NCI-H748 treated with DMSO at 0.1 percent for 48 hours (cell line): ENCODE measurements at places on chromosomes 12 and 14.

DNA sequence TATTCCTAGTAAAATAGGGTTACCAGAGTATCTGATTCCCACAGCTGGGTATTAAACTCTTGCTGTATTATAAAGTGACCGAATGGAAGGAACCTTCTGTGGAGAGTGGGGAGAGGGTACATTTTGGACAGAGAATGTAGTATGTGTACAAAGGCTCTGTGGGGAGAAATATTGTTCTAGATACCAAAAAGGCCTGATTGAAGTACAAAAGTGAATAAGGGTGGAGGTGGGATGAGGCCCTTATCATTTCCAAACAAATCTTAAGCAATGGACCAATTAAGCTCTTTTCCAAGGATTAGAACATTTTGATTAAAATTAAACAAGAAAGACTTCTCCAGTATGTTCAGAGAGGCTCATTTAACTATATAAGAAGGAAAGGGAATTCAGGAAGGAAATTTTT, 20.4 kb downstream of the EID3 start:
- no peak for DNase-seq

GRCh38 chr14:93033084-93033982, 82.4 kb downstream of the ITPK1 start:
- DNase-seq: no peak

GRCh38 chr14:77256694-77257093, 14.3 kb downstream of the NGB start:
- DNase-seq: no peak

DNA sequence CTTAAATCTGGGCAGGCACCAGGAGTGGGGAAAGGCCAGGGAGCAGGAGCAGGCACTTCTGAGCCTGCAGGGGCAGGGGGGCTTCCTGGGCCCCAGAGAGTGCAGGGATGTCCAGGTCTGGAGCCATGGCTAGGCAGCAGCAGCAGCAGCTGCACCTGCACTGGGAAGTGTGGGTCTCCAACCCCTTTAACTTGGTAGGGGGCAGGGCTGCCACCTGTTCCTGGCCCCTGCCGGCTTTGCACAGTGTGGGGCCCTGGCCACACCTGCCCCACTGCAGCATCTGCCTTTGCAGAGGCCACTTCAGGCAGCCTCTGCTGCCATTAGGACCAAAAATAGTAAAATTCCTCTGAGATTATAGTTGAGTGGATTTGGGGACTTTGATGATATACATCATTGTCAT, 138.5 kb downstream of the SLC16A7 start:
- DNase-seq: no peak

DNA sequence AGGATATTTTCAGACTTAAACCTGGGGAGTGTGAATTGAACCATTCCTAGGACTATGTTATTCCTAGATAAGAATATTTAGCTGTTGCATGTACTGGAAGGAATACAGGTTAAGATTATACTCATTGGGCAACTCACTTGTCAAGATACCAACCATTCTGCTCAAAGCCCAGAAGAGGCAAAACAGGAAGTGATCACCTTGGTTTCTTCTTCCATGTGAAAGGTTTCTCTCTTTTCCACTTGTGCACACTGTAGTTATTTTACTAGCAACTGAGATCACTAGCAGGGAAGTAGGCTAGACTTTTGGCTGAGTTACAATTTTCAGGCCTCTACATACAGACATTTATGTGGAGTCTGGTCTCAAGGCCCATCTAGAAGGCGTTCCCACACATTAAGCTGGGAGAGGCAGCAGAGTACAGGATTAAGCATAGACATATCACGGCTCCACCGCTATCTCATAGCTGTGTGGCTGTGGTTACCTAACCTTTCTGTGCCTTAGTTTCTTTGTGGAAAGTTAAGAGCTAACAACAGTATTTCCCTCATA, 83.9 kb upstream of the FERMT2 start:
- DNase-seq: no peak

DNA sequence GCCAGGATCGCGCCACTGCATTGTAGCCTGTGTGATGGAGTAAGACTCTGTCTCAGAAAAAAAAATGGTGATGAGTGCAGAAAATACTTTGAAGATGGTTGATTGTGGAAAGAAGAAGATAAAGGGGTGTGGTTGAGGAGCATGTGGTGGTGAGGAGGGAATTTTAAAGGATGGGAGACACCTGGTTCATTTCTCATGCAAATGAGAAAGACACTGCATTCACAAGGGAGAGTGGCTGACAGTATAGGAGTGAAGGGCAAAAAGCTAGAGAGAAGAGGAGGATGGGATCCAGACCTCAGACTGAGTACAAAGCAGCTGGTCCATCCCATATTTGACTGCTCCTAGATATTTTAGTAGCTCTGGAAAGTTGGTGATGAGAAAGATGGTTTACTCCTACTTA, 206.0 kb downstream of the SNAPC1 start:
- no peak for DNase-seq

- no peak for DNase-seq
These were observed 29.6 kb downstream of the IFT43 start for GRCh38 chr14:76015191-76015590.

DNA sequence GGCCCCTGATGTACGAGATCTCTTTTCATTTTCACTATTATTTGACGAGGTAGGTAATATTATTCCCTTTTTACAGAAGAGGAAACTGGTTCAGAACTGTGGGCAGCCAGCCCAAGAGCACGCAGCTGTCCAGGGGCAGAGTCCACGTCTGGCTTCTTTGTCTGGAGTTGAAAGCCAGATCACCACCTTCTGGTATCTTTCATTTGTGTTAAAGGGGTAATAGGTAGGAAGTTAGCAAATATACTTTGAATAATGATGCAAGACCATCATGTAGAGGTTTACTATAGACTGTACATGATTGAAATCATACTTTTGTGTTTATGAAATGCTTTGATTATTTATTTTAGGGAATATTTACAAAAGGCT, 144.1 kb upstream of the AMIGO2 start:
- DNase-seq: no peak

DNA sequence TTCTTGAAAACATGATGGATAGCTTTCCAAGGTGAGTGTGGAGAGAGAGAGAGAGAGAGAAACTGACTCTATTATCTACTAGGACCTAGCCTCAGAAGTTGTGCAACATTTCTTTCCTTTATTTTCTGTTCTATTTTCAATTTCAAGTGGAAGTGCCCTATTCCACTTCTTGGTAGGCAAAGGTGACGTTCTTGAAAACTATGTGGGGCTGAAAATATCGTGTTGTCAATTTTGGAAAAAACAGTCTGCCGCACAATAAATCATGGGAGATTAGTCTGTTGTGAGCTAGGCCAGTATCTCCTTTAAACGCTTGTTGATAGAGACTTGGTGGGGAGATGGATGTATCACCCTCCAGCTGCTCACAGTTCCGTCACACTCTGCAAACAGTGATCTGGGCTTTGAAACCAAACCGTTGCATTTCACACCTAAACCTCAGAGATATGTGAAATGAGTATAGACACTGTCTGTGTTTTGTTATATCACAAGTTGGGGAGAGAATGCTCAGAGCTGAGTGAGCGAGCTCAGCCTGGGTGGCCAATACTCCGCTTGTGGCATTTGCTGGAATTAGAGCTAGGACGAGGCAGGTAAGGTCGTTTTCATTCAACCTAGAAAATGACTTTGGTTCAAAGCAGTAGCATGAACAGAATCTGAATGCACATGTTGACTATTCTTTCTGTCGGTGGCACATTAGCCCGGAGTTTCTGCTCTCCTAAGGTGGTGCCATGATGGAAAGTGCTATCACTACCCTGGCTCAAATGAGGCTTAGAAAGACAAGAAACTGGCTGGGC, 75.1 kb upstream of the ST8SIA1 start:
- DNase-seq: no peak

DNA sequence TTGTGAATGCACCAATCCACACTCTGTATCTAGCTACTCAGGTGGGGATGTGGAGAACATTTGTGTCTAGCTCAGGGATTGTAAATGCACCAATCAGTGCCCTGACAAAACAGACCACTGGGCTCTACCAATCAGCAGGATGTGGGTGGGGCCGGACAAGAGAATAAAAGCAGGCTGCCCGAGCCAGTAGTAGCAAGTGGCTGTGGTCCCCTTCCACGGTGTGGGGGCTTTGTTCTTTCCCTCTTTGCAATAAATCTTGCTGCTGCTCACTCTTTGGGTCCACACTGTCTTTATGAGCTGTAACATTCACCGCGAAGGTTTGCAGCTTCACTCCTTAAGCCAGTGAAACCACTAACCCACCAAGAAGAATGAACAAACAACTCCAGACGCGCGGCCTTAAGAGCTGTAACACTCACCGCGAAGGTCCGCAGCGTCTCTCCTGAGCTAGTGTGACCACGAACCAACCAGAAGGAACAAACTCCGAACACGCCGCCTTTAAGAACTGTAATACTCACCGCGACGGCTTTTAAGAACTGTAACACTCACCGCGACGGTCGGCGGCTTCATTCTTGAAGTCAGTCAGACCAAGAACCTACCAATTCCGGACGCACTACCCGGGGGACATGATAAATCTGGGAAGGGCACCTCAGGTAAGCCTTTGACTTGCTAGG, 4.6 kb upstream of the LDHB start:
- DNase-seq: no peak

DNA sequence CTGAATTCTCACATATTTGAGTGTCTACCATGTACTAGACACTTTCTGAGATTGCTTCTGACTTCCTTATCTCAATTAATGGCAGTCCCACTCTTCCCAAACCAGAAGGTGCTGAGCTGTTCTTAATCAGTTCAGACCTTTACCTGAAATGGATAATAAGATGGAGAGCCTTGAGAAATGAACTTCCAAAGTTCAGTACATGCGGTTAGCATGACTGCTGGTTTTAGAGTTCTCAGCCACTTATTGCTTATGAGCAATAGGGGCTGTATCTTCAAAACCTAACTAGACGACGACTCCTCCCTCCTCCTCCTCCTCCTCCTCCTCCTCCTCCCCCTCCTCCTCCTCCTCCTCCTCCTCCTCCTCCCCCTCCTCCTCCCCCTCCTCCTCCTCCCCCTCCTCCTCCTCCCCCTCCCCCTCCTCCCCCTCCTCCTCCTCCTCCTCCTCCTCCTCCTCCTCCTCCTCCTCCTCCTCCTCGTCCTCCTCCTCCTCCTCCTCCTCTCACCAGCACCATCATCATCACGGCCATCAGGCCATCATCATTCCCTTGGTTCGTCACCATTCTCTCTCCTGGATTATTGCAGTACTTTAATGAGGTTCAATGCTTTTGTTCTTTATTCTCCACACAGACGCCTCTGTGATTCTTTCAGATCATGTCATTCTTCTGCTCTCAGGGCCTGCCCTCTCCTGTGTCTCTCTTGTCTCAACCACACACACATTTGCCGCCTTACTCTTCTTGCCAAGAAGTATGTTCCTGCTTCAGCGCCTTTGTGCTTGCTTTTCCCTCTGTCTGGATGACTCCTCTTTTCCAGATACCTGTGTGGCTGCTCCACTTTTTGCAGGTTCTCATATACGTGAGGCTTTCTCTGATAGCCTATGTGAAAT, 2.7 kb downstream of the PCNX1 start:
- no peak for DNase-seq

DNA sequence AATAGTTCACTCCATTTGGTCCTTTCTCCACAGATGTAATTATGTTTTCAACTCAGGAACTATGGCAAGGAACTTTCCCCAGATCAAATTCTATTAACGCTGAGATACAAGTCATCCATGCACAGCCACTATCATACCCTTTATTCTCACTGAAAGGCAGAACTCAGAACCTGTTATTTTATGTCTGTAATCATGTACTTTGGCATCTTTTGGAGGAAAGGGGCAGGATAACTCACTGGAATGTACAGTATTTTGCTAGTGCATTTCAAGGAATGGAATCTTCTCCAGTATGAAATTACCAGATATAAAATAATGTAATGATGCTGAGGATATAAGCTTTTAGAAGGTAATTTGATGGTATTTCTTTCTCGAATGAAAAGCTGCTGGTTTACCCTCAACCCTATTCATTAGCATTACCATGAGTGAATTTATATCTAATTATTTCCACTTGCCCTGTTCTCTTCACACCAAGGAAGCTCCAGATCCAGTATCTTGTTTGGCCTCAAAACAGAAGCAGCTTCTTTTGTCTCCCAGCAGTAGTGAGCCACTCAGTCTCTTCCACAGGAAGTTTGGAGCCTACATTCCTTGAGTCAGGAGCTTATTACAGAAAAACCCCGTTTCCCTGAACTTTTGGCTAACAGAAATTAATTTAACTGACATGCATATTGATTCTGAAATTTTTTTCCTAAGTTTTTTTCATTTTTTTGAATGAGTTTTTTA, 10.0 kb upstream of the AMHR2 start:
- DNase-seq: no peak

DNA sequence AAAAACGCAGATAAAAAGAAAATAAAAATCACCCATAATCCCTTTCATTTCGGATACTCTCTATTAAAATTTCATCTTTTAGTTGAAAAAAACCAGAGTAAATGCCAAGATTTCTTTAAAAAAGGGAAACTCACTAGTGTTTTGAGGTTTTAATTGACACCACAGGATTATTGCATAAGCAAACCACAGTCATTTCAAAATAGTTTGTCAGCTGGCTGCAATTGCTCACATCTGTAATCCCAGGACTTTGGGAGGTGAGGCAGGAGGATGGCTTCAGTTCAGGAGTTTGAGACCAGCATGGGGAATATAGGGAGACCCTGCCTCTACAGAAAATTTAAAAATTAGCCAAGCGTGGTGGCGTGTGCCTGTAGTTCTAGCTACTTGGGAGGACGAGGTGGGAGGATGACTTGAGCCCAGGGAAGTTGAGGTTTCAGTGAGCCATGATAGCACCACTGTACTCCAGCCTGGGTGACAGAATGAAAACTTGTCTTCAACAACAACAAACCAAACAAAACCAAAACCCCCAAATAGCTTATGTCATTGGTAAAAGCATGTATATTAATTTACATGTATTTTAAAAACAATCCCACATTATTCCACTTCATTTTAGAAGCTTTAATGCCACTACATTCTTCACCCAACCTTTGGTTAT, 48.8 kb downstream of the SYNE2 start:
- DNase-seq: no peak

GRCh38 chr14:104023325-104024055, 62.0 kb upstream of the ASPG start:
- DNase-seq: no peak

DNA sequence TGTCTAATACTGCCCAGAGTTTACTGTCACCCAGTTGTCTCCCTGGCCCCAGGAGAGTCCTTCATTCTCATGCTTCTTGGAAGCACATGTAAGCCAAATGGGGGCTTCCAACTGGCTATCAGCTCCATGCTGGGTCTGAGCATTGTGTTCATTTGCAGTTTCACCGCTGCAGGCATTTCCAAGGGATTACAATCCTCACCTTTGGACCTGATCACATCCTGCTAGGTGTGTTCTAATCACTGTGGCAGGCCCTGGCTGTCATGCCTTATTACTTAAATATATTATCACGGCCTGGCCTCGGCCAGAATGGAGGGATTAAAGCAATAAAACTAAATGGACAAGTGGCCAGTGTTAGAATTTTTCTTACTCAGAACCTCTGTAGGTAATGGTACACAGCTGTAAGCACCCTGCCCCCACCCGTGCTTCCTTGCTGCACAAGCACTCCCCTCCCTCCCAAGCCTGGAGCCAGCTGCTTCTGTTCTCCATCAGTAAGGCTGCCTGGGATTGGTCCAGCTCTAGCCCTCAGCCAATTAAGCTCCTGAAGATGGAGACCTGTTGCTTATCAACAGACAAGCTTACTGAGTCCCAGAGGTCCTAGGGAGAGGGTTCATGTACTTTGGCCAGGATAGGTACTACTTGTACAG, 175.9 kb upstream of the RBM19 start:
- DNase-seq: no peak

GRCh38 chr14:52310541-52310940, 3.6 kb upstream of the PTGER2 start:
- no peak for DNase-seq
